ENCODE measurements at places on chromosomes 1 and 21.

DNA sequence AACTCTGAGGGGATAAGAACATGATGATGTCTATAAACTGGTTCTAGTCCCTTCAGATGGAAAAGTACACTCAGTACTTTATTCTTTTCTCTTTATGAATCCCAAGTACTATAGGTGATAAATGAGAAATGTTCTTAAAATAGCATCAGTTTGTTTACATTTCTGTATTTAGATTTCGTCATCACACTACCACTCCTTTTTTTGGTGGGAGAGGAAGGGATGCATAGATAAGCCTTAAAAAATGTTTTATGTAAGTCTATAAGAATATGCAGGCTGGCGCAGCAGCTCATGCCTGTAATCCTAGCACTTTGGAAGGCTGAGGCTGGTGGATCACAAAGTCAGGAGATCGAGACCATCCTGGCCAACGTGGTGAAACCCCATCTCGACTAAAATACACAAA is 144.8 kb downstream of the USP25 start:
- no peak for DNase-seq

- no peak for DNase-seq
Measured at GRCh38 chr1:215673943-215674342, 106.8 kb downstream of the KCTD3 start.

GRCh38 chr1:7267493-7267892 is 482.2 kb downstream of the CAMTA1 start:
- peak; percentile 35 for DNase-seq

DNA sequence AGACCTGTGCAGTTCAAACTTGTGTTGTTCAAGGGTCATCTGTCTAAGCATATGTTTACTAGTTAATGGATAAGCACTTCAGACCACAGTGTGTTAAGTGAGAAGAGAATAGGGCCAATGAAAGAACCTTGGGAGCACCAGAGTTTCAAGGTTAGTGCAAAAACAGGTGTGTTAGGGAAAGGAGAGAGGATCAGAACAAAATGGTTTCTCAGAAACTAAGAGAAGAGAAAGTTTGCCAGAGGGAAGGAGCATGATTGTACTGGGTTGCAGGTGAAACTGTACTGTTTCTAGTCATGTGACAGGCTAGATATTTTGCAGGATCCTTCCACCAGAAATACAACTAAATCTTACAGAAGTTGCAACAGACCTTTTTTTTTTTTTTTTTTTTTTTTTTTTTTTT is 23.3 kb downstream of the RPRD2 start:
- no peak for DNase-seq

DNA sequence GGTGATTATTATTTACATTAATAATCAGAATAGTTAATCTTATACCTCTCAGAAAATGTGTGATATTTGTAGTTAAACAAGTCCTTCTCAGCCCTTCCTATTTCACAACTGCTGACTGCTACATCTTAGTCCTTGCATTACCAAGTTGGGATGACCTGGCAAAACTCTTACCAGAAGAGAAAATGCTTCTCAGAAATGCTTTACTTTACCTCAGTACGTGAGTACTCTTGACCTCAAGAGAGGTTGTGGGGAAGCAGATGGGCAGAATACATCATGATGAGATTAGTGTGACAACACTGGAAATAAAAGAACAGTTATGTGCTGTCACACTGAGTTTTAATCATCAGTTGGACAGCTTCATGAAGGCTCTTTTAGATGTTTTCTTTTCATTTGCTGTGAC is 16.2 kb downstream of the CFAP126 start:
- DNase-seq, result no peak

GRCh38 chr1:162265983-162266382 is 110.7 kb downstream of the SPATA46 start:
- no peak for DNase-seq

- DNase-seq, result no peak
Measured at GRCh38 chr1:101079341-101079740, 53.8 kb upstream of the DPH5 start.

- DNase-seq, result no peak
Measured at GRCh38 chr1:60889709-60890108, 192.7 kb upstream of the NFIA start.

- DNase-seq, result peak; percentile 90
Measured at GRCh38 chr1:204127597-204128242, 24.1 kb downstream of the ETNK2 start.

DNA sequence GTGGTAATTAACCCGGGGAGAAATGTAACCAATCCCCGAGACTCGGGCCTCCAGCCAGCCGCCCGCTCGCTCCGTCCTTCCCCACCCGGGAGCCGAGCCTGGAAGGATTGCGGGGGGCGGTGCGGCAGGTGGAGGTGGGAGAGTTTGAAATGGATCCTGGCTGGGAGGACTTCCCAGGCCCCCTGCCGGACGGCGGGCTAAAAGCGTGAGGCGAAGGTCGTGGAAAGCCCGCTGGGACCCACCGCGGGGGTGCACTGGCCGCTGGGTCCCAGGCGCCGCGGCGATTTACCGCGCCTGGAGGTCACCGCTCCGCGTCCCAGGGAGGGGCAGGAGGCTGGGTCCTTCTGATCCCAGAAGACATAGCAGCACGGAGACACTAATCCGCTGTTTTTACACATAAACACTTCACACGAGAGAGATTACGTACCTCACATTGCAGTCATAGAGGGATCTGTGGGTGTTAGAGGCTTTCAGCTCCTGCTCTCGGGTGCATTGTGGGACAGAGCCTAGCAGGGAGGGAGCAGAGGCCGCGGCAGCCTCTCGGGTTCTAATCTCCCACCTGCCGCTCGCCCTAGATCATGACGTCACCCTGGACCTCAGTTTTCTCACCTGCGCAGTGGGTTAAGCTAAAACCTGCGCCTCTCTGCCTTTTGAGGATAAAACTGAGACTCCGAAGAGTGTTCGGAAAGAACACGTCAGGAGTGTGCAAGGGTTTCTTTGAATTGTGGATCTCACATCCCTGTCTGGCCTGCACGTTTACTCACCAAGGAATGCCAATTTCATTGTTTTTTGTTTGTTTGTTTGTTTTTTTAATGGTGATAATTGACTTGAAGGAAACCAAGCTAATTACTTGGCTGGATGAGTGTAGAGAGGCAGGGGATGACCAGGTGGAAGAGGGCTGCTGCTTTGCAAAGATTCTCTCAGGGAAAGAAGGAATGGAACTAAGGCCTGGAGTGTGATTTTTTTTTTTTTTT is 17.1 kb upstream of the TMEM9 start:
- peak; percentile 60 for DNase-seq

DNA sequence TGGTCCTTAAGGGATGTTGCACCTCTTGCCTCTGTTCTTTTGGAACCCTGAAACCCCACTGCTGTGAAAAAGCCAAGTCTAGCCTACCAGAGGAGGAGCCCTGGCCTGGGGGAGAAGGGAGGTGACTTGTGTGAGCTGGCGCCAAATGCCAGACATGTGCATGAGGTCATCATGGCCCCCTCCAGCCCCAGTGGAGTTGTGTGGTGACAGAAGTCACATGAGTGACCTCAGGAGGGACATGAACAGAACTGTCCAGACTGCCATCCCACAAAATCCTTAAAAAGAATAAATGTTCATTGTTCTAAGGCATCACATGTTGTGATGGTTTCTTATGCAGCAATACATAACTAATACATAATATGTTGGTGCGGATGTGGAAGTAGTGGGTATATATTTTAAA is 10.8 kb downstream of the HHAT start:
- DNase-seq, result no peak

- no peak for DNase-seq
Measured at GRCh38 chr1:34426325-34426896, 249.7 kb downstream of the C1orf94 start.

GRCh38 chr1:245652660-245653427 is 498.1 kb downstream of the KIF26B start:
- no peak for DNase-seq

DNA sequence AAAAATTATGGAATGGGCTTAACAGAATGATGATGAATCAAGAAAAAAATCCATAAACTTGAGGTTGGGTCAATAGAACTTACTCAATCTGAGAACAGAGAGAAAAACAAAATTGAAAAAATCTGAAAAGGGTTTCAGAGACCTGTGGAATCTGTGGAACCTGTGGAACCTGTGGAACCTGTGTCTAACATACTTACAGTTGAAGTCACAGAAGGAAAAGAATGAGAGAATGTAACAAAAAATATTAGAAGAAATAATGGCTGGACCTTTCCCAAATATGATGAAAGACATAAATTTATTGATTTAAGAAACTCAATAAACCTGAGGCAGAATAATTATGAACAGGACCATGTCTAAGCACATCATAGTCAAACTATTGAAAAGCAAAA is 17.7 kb upstream of the QSOX1 start:
- DNase-seq, result no peak

DNA sequence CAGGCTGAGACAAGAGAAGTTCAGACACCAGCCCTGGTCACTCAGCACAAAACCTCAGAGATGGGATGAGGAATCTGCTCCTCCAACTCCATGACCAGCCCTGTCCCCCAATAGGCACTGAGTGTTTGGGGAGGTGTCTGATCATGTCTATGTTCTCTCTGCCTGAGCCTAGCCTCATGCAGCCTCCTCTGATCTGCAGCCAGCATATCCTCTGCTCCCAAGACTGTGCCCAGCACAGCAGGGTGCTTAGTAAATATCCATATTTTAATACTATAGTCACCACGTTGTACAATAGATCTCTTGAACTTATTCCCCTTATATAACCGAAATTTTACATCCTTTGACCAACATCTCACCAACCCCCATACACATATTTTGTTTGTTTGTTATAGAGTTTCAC is 202.9 kb downstream of the MATN1 start:
- DNase-seq, result no peak

GRCh38 chr1:162677607-162678371 is 45.5 kb downstream of the DDR2 start:
- no peak for DNase-seq

DNA sequence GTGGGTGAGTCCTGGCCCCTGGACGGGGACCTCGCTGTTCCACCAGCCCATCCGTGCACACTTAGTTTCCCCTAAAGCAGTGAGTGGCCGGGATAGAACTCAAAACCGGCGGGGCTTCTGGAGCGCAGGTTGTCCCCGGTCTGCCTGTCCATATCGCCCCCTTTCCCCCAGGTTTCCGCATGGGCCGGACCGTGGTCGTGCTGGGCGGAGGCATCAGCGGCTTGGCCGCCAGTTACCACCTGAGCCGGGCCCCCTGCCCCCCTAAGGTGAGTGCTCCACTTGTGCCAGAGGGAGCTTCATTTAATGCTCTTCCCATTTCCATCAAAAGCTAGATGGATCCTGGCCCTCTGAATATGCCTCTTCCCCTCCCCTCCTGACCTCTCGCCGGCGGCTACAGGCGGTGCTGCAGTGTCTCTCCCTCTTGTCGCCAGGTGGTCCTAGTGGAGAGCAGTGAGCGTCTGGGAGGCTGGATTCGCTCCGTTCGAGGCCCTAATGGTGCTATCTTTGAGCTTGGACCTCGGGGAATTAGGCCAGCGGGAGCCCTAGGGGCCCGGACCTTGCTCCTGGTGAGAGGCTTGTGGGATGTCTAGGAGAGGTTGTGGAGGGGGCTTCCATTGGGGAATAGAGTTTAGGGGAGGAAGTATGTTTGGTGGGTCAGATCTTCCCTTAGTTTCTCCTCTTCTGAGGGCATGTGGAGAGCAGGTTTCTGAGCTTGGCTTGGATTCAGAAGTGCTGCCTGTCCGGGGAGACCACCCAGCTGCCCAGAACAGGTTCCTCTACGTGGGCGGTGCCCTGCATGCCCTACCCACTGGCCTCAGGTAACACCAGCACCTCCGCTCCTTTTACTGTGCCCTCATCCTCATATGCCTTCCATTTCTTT is 683 bp downstream of the PPOX start:
- DNase-seq, result peak; percentile 33

Data from astrocyte of the hippocampus (primary cell).